Activated CD4-positive, alpha-beta T cell treated with anti-CD3 and anti-CD28 coated beads, Interleukin-10, Interleukin-2, amounts not matched to agents 100 ng/mL and 50 ng/mL, durations not matched to agents 16 hours and 8 hours (primary cell): ENCODE measurements at places on chromosomes 5 and 9.

GRCh38 chr5:173743641-173744343 lies 127.3 kb upstream of the BOD1 start:
- no peak for DNase-seq

GRCh38 chr5:163594951-163595350 lies 89.5 kb downstream of the MAT2B start:
- DNase-seq: no peak

DNA sequence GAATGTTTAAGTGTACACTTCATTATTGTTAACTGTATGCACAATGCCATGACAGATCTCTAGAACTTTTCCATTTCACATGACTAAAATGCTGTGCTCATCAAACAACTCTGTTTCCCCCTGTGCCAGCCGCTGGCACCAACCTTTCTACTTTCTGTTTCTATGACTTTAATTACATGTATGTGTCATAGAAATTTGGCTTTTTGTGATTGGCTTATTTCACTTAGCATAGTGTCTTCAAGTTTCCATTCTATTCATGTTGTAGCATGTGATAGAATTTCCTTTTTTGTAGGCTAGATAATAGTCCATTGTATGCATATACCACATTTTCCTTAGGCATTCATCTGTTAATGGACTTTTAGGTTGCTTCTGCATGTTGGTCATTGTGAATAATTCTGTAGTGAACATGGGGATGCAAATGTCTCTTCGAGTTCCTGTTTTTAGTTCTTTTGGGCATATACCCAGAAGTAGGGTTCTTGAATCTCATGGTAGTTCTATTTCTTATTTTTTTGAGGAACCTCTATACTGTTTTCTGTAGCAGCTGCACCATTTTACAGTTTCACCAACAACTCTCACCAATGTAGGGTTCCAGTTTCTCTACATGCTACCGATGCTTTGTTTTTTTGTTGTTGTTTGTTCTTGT lies 184.4 kb upstream of the DMRT1 start:
- no peak for DNase-seq

- no peak for DNase-seq
Observed at GRCh38 chr9:133971981-133972941, 19.9 kb downstream of the VAV2 start.

GRCh38 chr5:131328536-131329285 lies 64.9 kb downstream of the CDC42SE2 start:
- peak; percentile 48 for DNase-seq

DNA sequence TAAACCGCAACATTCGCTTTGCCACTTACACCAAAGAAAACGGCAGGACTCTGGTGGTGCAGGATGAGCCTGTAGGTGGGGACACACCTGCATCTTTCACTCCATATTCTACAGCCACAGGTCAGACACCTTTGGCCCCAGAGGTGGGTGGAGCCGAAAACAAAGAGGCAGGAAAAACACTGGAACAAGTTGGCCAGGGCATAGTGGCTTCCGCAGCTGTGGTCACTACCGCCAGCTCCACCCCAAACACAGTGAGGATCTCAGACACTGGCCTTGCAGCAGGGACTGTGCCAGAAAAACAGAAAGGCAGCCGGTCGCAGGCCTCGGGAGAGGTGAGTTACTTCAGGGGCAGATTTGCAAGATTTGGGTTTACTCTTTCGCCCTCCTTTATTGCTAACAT lies 33.8 kb downstream of the KDM3B start:
- no peak for DNase-seq

- DNase-seq: no peak
Observed at GRCh38 chr5:71711610-71712009, 7.5 kb upstream of the CARTPT start.

DNA sequence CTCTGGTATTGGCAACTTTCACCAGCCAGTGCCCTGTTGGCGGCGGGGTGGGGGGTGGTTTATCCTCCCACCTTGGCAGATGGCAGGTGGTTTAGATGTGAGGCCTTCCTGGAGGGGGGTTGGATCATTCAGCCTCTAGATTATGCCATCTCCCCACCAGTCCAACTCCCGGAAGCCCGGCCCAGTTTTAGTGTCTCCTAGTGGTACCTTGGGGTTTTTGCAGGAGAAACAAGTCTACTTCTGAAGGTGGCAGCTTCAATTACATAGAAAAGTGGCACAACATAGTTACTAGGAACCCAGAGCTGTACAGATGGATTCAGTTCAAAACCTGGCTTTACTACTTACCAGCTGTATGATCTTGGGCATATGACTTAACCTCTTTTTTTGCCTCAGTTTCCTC lies 11.3 kb downstream of the PRLR start:
- DNase-seq: no peak

DNA sequence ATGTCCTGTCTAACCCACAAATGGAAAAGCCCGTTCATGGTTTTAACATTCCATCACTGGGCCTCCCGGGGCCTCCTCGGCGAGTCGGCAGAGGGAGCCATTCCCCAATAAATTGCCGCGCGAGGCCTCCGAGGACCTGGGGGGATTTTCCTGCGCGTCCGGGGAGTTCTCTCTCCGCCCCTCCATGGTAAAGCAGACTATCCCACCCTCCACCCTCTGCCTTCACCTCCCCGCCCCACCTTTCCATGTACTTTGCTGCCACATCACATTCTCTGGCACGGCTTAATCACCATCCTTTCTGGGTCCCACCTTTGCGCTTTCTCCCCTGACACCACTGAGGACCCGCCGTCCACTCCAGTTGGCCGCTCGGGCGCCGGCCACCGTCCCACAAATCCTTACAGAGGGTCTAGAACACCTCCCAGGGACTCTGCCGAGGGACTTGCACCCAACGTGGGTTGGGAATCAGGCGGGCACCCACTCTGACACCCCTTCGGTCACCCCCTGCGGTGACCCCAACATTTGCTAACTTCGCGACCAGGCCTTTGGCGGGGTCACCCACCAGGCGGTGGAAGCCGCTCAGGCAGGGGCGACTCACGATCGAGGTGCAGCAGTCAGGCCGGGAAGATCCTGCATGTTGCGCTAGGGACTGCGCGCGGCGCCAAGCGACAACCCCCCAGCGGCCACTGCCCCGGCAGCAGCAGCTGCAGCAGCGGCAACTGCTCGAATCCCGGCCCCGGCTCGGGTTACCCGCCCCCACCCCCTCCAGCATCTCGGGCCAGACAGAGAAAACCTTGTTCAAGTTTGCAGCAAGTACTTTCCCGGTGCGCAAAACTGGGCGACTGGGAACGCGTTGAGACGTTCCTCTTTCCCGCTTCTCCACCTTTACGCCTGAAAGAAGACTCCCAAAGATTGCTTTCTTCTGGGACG lies at the start of gene MEGF10:
Gene MEGF10 (plus strand): TSS at position 778 of the 927 bp plus-strand sequence. CDS start 40,513 bp downstream, outside the sequence.
- DNase-seq: no peak

GRCh38 chr9:128124873-128125579 lies 2.5 kb downstream of the PTGES2 start:
- DNase-seq: peak; percentile 44

GRCh38 chr9:135242049-135242396 lies 154.6 kb downstream of the OLFM1 start:
- no peak for DNase-seq

- no peak for DNase-seq
Observed at GRCh38 chr9:72304538-72304937, 60.5 kb downstream of the ZFAND5 start.

GRCh38 chr5:135645336-135646180 lies 66.8 kb upstream of the CXCL14 start:
- no peak for DNase-seq

- peak; percentile 83 for DNase-seq
Observed at GRCh38 chr5:32443145-32443540, 1.4 kb downstream of the ZFR start.

DNA sequence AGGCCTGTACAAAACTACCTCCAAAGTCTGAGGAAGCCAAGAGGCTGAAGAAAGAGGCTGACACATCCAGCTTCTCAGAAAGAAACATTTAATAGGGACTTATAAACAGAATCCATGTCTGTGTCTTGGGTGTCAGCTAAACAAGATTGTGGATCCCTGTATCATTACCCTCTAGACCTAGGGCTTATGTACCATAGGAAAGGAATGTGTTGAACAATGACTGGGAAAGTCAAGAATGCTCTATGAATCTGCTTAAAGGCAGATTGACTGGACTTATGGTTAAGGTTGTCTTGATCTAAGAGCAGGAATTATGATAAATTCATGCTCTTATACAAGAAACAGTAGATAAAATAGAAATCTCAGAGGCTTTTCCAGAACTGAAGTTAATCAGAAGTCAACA lies 335.7 kb upstream of the RPS23 start:
- DNase-seq: no peak

DNA sequence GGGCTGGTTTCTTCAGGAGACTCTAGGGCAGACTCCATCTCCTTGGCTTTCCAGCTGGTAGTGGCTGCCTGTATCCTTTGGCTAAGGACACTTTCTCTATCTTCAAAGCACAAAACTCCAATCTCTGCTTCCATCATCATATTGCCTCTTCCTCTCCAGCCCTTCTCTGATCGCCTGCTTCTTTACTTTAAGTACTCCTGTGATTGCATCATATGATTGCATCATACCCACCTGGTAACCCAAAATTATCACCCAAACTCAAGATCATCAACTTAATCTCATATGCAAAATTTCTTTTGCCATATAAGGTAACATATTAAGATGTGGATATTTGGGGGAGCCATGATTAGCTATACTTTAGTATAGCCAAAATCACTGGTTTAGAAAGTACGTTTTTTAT lies 1092.6 kb upstream of the CDH6 start:
- DNase-seq: no peak

- no peak for DNase-seq
Observed at GRCh38 chr9:87065981-87066380, 118.7 kb upstream of the GAS1 start.

- no peak for DNase-seq
Observed at GRCh38 chr5:94562327-94562971, 56.0 kb downstream of the KIAA0825 start.

DNA sequence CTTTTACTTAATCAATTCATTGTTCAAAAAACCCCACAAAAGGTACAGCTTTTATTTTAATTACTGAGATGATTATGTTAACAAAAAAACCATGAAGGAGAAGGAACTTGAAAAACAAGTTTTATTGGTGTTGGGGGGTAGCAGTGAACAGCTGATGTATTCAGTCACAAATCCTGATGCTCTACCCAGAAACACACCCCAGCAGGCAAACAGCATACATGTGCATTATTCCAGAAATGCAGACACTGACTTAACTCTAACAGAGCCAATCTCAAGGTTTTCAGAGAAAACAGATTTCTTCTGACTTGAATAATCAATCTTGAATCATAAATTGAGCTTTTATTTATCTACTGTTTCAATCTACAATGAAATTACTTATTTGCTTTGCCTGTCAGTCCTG lies 175.2 kb downstream of the ZSWIM6 start:
- no peak for DNase-seq

DNA sequence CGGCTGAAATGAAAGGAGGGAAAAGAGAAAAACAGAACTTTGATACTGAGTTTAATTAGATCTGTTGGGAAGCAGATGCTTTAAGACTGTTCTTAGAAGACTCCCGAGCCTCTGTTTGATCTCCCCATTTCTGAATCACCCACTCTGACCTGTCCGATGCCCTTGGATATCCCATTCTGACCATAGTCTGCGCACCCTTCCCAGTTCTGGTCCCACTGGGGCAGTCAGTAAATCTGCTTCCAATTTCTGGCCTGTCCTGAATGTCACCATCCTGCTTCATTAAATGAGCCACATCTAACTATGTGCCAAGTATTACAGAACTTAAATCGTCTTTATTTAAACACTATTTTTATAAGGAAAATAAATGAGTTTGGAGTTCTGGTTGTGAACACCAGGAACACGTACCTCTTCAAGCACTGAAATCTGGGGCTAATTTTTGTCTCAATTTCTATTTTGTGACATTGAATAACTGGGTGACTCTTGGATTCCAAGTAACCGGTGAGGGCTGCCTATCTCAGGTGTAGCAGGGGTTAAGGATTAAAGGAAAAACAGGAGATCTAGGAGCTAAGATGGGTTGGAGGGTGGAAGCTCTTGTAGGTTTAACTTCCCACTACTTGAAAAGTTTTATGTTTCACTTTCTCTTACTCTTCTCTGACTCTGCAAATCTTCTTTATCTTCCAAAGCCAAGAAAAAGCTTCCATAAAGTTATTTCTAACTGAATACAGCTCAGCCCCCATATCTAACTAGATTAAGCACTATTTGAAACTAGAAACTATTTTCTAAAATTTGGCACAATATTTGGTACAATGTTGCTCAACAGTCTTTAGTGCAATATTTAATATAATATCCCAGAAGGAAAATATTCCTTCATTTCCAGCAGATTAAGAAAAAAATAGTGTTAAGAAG lies 40.1 kb downstream of the ALDH1A1 start:
- DNase-seq: no peak

DNA sequence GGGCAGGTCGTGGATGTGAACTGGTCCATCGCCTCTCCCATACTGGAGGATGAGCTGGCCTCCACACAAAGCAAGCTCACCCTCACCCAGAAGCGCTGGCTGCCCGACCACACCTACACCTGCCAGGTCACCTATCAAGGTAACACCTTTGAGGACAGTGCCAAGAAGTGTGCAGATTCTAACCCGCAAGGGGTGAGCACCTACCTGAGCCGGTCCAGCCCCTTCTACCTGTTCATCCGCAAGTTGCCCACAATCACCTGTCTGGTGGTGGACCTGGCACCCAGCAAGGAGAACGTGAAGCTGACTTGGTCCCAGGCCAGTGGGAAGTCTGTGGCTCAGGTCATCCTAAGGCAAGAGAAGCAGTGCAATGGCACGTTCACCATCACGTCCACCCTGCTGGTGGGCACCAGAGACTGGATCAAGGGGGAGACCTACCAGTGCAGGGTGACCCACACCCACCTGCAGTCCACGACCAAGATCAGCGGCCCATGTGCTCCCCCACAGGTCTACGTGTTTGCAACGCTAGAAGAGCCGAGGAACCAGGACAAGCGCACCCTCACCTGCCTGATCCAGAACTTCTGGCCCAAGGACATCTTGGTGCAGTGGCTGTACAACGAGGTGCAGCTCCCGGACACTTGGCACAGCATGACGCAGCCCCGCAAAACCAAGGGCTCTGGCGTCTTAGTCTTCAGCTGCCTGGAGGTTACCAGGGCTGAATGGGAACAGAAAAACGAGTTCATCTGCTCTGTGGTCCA lies 71.3 kb downstream of the INSL6 start:
- DNase-seq: no peak

DNA sequence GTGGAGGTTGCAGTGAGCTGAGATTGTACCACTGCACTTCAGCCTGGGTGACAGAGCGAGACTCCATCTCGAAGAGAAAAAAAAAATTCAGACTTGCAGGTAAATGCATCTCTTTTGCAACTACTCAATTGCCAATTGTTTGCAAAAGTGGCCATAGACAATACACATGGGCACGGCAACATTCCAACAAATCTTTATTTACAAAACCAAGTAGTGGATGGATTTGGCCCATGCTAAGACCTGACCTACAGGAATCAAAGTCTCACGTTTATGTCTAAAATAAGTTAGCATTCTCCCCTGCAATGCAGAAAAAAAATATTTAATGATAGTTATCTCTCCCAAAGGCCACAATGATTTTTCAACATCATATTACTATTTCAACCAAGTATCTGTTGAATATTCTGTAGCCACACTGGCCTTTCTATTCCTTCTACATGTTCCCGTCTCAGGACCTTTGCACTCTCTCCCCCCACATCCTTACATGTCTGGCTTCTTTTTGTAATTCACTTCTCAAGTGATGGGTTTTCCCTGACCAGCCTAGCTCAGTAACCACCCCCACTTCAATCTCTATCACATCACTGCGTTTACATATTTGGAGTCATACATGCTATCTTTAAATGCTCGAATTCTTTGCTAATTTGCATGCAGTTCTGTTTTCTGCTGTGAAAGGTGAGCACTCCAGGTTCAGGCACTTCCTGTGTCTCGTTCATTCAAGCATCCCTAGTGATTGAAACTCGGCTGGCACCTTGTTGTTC lies 54.2 kb downstream of the FNBP1 start:
- DNase-seq: peak; percentile 51
